ENCODE measurements at places on chromosomes 1 and 21.
A peak's percentile ranks its signal among the peaks of the same experiment; 100 is the strongest.

GRCh38 chr1:43942411-43942810, 4.3 kb upstream of the IPO13 start:
- no peak for DNase-seq

- DNase-seq = no peak
Observed at GRCh38 chr1:247089616-247090375, 11.2 kb upstream of the ZNF670 start.

- DNase-seq = no peak
Observed at GRCh38 chr1:88541596-88541995, 142.5 kb upstream of the PKN2 start.

DNA sequence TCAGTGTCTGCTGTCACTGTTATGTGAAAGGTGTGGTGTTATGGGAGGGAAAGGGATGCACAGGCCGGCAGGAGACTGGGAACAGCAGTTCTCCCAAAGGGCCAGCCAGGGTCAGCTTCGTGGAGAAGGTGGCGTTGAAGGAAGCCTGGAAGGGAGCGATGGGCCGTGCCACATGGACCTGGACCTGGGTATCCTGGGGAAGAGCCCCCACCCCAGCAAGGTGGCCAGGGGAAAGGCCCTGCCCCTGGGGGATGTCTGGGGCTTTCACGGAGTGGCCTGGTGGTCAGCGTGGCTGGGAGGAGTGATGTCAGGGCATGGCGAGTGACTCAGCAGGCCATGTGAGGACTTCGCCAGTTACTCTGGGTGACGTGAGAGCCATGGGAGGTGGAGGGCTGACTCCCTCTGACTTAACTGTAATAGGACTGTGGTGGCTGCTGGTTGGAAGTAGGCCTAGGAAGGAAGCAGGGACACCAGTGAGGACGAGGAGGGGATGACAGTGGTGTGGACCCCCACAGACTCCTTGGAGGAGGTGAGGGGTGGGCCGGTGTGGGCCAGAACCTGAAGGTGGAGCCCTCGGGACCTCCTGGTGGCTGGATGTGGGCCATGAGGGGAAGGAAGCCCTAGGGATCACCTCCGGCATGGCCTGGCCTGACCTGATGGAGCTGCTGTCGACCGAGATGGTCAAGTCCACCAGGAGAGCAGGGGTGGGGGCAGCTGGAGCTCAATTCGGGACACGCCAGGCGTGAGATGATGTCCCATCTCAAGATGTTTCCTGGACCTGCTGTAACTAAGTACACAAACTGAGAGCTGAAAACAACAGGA, 54.5 kb downstream of the BACE2 start:
- no peak for DNase-seq

DNA sequence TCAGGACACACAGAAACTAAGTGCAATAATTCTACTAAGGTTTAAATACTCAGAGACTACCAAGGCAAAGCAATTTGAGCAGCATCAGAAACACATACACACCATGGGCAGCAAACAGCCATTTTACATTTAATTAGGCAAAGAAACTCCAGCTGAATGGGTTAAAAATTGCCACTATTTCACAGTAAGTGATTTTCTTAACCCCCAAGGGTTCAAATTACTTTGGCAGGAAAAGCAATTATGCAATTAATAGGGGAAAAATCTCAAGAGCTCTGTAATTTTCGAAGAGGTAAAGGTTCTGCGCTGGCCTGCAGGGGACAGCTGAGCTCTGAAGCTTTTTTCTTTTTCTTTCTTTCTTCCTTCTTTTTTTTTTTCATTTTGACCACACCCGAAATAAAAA, 206.2 kb upstream of the RRP15 start:
- DNase-seq = no peak

DNA sequence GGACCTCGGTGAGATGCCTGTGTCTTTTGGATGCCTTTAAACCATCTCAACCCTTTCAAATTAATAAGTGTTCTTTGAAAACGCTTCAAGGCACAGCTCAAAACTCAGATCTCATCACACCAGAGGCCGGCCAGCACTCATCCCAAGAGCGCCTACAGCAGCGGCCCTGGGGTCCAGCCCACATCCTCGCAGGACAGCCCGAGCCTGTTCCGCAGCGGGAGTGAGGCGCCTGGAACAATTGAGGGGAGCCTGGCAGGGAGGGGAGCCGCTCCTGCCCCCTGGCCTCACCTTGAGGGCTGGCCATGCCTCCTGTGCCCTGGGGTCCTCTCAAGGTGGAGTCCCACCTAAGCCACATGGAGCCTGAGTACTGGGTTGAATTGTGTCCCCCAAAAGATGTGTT, 37.9 kb downstream of the ACOT7 start:
- DNase-seq = no peak

GRCh38 chr1:36436821-36437220, 13.4 kb downstream of the OSCP1 start:
- no peak for DNase-seq

- no peak for DNase-seq
Observed at GRCh38 chr1:160084771-160085321, 3.5 kb downstream of the KCNJ9 start.

GRCh38 chr21:29184037-29184436, 53.6 kb downstream of the MAP3K7CL start:
- no peak for DNase-seq

DNA sequence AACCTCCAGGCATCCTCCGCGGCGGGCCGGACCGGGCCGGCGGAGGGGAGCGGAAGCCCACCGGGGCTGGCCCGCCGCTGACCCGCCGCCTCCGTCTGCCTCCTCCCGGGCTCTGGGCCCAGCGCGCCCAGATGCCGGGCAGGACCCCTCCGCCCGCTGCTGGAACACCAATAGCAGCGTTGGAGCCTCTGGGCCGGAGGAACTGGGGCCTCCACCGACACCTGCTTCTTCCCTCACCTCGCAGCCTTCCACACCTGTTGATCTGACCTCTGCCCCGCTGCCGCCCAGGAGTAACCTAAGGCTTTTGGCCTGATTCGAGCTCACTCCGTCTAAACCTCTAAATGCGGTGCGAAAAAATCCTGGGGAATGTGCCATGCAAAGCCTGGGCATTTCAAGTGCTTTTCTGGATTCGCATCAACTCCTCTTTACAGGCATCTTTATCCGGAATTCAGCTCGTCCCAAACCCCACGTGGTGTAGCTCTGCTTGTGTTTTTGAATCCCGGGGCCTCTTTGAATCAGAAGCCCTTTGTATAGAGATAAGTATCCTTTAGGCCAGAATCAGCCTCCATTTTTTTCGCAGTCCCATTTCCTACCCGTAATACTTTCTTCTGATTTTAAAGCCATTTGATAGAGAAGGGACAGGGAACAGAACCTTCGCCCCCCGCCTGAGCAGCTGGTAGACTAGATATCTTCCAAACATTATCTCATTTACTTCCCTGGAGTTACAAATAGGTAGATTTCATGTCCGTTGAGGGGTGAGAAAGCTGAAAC, 680 bp upstream of the CNN3 start:
- no peak for DNase-seq

DNA sequence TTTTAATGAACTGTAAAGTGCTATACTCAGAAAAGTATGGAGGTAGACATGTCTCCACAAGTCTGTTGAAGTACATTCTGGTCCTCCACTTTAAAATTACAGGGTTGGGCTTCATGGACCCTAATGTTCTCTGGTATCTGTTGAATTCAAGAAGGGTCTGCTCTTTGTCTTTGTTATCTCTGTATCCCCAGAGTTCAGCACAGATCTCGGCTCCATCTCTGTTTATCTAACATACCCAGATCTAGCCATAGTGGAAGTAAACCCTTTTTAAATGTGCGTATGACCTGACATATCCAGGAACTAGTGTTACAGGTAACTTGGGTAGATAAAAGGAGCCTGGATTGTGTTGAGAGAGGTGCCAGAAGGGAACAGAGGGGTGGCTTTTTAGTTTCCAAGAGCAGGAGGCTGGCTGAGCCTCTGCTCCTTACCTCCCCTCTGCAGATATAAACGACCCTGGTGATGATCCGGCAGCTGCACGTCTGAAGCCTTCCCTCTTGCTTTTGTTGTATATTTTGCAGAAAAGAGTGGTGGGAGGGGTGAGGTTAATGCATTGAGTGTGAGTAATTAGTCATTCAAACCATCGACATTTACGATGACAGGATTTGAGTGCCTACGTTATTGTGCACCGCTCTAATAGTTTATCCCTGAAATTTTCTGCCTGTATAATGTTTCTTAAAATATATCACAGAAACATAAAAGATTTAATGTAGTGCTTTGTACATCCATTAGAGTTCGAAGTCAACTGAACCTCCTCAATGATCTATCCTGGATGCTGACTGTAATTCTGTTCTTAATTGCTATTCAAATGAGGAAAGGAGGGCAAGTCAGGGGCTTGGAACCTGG, 30.8 kb downstream of the ELAVL4 start:
- DNase-seq = no peak

- no peak for DNase-seq
Observed at GRCh38 chr1:64515427-64515826, 45.5 kb downstream of the CACHD1 start.

DNA sequence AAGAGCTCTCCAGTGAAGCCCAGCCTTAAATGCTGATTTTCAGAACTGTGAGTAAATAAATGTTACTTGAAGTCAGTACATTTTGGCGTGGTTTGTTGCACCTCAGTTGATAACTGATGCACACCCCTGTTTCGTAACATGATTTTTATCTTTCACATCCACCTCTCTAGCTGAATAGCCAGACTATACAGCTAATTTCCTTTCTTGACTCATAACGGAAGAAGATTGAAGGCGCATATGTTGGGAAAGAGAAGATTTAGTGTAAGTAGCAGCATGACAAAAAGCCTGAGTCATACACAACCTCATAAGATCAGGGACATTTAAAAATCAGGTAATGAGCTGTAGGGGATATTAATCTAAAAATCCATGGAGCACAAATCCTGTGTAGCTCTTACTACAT, 716.2 kb upstream of the ZP4 start:
- DNase-seq = peak; percentile 13

DNA sequence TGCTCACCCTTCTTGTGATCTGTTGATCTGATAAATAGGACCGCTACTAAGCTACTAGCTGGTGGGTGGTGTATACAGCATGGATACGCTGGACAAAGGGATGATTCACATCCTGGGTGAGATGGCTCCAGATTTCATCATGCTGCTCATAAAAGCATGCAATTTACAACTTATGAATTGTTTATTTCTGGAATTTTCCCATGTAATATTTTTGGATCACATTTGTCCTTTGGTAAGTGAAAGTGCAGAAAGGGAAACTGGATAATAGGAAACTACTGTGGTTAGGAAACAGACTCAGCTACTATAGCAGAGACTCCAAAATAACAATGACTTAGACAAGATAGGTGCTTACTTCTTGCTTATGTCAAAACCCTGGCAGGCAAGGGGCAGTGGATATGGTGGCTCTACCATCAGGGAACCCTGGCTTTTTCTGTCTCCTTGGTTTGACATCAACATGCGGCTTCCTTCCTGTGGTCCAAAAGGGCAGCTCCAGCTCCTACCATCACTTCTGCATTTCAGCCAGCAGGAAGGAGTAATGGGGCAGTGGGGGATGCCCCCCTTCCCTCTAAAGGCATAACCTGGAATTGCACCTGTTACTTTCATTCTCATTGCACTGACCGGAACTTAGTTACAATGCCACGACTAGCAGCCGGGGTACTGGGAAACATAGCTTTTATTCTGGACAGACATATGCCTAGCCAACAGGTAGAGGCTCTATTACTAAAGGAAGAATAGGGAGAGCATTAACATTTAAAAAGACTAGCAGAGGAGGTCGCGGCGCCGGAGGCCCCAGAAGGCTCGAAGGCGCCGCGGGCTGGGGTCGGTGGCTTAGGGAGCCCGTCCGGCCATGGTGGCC, 13.8 kb upstream of the AK2 start:
- no peak for DNase-seq

- DNase-seq = no peak
Observed at GRCh38 chr1:229452956-229453801, 19.3 kb upstream of the ACTA1 start.

DNA sequence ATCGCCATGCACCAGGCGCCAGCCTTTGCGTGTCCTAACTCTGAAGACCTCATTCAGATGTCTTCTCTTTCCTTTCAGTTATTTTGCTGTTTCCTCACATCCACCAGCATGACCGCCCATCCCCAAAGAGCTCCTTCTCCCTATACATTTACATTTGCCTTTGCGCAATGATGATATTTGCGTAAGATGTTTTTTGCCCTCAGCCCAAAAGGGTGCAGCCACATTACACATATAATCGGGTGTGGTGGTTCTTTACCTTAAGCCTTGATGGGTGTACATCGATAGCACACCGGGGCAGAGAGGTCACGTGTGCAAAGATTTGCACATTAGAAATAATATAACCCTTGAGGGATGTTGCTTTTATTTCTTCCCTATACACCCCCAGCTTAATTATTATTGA, 192.8 kb downstream of the HUNK start:
- no peak for DNase-seq

GRCh38 chr21:42570841-42571387, 57.3 kb downstream of the SLC37A1 start:
- DNase-seq = no peak

- no peak for DNase-seq
Observed at GRCh38 chr1:173415490-173415889, 61.6 kb upstream of the PRDX6 start.

- peak; percentile 15 for DNase-seq
Observed at GRCh38 chr1:147243228-147243685, 773 bp downstream of the CHD1L start.

- DNase-seq = no peak
Observed at GRCh38 chr1:85566890-85567289, 13.7 kb upstream of the CCN1 start.

Data from activated CD4-positive, alpha-beta T cell treated with anti-CD3 and anti-CD28 coated beads, Interleukin-2, Interleukin-4, amounts not matched to agents 100 ng/mL and 50 ng/mL, durations not matched to agents 16 hours and 8 hours (primary cell).